ENCODE measurements at places on chromosomes 6 and 20.
A peak's percentile ranks its signal among the peaks of the same experiment; 100 is the strongest.

- DNase-seq = no peak
Measured at GRCh38 chr6:66731310-66731709, 1024.3 kb upstream of the EYS start.

- DNase-seq = no peak
Measured at GRCh38 chr6:145809211-145809610, 5.4 kb downstream of the FBXO30 start.

DNA sequence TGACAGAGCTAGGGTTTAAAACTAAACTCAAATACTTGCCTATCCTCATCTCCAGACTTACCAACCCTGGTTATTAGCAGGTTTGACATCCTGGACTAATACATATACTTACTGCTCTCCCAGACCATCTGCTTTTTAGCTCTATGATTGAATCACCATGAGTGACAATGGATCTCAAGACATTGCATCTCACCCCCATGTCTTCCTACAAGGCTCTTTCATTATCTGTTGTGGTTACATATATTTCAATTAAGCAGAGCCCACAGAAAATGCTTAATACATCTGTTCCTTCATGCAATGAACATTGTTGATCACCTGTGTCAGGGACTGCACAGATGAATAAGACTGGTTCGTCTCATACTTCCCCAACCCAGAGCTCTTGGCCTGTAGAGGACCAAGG lies 19.4 kb downstream of the SAMD3 start:
- no peak for DNase-seq

DNA sequence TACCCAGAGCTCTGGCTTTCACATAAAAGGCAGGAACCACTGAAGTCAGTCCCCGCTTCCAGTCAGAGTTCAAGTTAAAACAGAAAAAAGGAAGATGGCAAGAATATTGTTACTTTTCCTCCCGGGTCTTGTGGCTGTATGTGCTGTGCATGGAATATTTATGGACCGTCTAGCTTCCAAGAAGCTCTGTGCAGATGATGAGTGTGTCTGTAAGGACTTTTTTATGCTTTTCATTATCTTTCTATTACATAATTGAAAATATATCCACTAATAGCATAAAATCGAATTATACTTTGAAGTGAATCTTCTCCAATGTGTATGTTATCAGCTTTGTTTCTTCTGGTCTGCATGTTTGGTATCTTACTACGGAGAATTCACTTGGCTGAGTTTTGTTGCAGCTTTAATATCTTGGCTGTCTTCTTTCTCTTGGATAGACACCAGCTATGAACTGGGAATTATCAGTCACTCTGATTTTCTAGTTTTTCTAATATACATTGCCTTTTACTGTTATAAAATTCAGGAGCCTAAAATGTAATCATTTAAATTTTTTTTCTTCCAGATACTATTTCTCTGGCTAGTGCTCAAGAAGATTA lies at the start of gene OTOR:
Gene OTOR, plus strand, starts transcription at position 51 of the 593 bp plus-strand sequence. Its CDS starts 44 bp downstream, at position 95.
- DNase-seq = no peak

- DNase-seq = no peak
Measured at GRCh38 chr20:54477191-54477955, 2.0 kb downstream of the DOK5 start.

GRCh38 chr6:149681209-149681608 lies 32.7 kb upstream of the KATNA1 start:
- DNase-seq = no peak

- DNase-seq = peak; percentile 33
Measured at GRCh38 chr6:56772737-56773184, 130.1 kb upstream of the DST start.

GRCh38 chr6:107823047-107823557 lies 1.0 kb downstream of the SCML4 start:
- no peak for DNase-seq

GRCh38 chr6:93968126-93968525 lies 548.8 kb upstream of the EPHA7 start:
- no peak for DNase-seq

- DNase-seq = peak; percentile 73
Measured at GRCh38 chr6:52233975-52234823, 10.1 kb downstream of the IL17F start.

GRCh38 chr6:81515562-81516453 lies 236.7 kb downstream of the TENT5A start:
- DNase-seq = no peak

- DNase-seq = peak; percentile 40
Measured at GRCh38 chr6:18533793-18534192, 146.6 kb downstream of the RNF144B start.

- no peak for DNase-seq
Measured at GRCh38 chr20:2137552-2138201, 36.0 kb downstream of the STK35 start.

DNA sequence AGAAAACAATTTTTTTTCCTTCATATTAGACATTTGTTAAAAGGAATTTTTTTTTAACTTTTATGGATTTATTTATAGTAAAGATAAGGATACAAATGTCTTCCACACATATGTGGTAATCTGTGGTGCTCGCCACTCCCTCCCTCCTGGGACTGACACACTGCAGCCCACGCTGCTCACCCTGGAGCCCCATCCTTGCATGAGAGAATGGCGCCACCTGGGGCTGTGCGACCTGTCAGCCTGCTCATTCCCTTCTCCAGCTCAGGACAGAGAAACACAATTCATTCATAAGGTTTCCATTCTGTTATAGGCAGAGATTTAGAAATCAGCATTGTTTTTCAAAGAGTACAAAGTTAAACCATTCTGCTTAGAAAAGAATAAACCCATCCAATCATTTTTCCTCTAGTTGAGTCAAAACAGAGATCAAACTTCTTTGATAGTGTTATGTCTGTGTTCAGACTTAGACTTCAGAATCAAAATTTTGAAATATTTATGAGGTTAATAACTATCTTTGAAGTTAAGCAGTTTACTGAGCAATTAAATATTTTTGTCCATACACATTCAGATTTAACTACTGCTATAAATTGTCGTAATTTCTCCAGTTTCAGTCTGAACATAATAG lies 42.8 kb upstream of the DYNLRB1 start:
- DNase-seq = peak; percentile 45

GRCh38 chr6:110534731-110535492 lies 58.5 kb upstream of the SLC22A16 start:
- DNase-seq = no peak

- DNase-seq = no peak
Measured at GRCh38 chr6:87101067-87101466, 6.2 kb upstream of the CGA start.

DNA sequence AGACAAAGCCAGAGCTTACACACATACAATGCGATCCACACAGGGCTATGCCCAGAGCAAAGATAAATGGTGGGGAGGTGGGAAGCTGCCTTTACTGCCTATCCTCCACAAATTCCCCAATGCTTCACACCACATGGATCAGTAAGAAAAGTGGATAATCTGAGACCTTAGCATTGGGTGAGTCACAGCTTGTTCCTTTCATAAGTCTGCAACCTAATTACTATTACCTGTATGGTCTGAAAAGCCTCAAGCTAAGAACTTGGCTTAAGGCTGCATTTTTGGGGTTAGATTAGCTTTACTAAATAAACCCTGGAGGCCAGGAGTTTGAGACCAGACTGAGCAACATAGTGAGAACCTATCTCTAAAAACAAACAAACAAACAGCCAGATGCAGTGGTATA lies 66.0 kb upstream of the BTBD3 start:
- no peak for DNase-seq

DNA sequence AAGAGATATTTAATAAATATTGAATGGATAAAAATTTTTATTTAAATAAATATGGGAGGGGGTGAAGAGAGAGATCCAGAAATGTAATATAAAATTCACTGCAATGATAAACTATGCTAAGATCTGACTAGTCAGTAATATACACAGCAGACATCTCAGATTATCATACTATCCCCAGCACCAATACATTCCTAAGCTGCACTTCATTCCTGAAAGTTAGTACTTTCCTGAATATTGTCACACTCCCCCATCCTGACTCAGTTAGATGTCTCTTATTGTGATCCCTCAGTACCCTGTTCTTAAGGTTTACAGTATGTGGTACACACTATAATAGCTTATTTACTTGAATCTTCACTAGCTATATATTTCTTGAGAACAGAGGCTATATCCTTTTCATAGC lies 88.3 kb upstream of the KCNQ5 start:
- DNase-seq = no peak

DNA sequence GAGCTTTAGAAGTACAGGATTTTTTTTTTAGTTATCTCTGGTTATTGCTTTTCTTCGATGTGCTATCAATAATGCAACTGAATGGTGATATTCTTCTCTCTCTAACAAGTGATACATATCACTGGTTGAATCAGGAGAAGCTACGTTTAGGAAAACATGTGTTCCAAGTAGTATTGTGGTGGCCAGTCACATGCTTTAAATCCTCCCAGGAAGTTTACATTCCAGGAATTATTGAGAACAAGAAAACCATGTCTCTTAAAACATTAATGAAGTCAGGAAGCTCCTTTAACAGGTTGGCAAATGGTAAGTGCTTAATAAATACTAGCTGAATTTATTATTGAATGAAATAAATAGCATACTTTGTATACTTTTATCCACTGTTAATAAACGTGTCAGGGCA lies 371.1 kb downstream of the BCKDHB start:
- DNase-seq = no peak

- DNase-seq = no peak
Measured at GRCh38 chr6:96276856-96277255, 244.8 kb upstream of the UFL1 start.

- DNase-seq = no peak
Measured at GRCh38 chr20:41650231-41650948, 32.2 kb upstream of the CHD6 start.

DNA sequence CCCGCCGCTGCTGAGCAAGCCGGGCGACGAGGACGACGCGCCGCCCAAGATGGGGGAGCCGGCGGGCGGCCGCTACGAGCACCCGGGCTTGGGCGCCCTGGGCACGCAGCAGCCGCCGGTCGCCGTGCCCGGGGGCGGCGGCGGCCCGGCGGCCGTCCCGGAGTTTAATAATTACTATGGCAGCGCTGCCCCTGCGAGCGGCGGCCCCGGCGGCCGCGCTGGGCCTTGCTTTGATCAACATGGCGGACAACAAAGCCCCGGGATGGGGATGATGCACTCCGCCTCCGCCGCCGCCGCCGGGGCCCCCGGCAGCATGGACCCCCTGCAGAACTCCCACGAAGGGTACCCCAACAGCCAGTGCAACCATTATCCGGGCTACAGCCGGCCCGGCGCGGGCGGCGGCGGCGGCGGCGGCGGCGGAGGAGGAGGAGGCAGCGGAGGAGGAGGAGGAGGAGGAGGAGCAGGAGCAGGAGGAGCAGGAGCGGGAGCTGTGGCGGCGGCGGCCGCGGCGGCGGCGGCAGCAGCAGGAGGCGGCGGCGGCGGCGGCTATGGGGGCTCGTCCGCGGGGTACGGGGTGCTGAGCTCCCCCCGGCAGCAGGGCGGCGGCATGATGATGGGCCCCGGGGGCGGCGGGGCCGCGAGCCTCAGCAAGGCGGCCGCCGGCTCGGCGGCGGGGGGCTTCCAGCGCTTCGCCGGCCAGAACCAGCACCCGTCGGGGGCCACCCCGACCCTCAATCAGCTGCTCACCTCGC lies 1.5 kb downstream of the ARID1B start:
- peak; percentile 33 for DNase-seq

DNA sequence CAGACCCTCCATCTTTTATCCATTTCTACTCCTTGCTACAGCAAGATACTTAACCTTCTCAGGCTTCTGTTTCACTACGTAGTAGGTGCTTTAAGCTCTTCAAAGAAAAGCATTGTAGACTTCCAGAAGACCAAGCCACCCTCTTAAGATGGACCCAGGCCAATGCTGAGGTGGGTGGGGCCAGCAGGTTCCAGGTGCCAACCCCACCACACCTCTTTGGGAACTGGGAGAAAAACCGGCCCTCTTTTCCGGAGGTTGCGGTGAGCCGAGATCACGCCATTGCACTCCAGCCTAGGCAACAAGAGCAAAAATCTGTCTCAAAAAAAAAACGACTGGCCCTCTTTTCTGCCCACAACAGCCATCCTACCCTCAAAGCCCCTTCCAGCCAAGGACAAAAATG lies 10.6 kb upstream of the HMGA1 start:
- DNase-seq = no peak

DNA sequence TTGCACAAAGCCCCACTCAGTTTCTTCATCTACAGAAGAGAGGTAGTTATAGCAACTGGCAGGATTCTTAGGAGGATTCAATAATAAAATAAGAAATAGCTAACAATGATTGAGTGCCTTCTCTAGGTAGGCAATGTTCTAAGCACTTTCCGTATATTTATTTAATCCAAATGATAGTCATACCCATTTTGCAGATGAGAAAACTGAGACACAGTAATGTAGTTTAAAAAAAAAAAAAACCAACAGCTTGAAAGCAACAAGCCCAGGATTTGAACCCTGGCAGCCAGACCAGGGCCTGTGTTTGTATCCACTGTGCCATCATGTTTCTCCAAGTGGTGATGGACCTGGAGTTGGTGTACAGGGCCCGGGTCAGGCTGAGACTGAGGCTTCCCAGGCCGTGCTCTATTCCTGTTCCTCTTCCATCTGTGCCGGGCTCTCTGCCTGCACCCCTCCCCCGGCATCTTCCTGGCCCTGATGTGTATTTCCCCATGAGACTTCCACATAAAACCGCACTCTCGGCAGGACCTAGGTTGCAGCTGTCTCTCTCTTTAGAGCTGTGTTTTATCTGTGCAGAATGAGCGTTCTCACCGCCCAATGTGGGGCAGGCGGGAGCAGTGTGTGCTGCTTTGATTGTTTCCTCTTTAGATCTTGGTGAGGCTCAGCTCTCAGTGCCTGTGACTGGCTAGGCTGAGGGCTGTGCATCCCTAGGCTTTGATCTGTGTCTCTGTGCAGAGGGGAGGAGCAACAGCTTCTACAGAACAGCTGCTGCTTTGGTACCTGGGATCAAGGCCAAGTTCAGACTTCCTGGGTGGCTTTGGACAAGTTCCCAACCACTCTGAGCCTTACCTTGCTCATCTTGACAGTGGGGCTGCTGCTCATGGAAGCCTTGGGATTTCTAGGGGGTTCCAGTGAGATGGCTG lies 49.5 kb downstream of the TOX2 start:
- no peak for DNase-seq

DNA sequence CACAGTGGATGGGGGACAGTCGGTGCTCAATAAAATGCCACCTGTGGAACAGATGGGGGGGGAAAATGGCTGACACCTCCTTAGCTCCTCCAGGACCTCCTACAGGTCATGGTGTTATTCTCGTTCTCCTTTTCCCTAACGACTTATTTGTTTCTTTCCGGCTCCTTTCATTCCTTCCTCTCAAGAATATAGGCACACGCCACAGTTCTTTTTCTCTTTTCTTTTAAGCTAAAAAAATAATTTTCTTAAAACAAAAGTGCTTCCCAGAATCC lies 1.4 kb upstream of the RNASET2 start:
- no peak for DNase-seq

- DNase-seq = peak; percentile 55
Measured at GRCh38 chr6:4732691-4733315, 43.4 kb upstream of the CDYL start.

DNA sequence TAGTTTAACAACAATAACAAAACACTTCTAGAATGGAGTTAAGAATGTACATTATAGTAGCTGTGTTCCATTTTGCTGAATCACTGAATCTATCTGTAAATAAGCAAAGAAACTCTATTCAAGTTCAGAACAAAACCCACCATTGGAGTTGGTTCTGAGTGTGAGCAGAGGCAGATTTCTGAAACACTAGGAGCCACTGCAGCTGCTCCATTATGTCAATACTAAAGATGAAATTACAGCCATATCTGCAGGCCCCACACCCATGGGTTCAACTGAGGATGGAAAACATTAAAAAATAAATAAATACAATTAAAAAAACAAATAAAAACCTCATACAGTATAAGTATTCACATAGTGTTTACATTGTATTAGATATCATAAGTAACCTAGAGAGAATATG lies 91.0 kb downstream of the REPS1 start:
- DNase-seq = no peak
